ENCODE measurements at places on chromosomes 16 and 17.
A peak's percentile ranks its signal among the peaks of the same experiment; 100 is the strongest.

- no peak for DNase-seq
Observed at GRCh38 chr16:24821129-24821528, 24.6 kb upstream of the SLC5A11 start.

DNA sequence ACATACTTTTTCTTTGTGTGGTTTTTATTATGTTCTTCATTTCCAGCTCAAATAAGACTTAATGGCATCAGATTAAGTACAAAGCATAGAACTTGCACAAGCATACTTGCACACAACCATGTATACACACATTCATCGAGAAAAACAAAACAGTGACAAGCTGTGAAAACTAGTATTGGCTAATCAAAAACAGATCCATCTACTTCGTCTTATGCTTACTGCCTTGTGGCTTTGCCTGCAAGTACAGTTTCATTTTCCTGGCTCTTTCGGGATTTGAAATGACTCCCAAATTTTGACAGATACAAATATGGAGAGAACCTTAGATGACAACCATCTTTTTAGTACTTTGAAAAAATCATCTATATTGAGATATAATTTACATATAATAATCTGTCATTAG, 338.3 kb downstream of the BCAS3 start:
- DNase-seq, result no peak

- no peak for DNase-seq
Observed at GRCh38 chr16:11481987-11482386, 104.7 kb downstream of the LITAF start.

- peak; percentile 83 for DNase-seq
Observed at GRCh38 chr17:29155227-29155965, 24.8 kb downstream of the MYO18A start.

- no peak for DNase-seq
Observed at GRCh38 chr16:67672739-67673662, 6.4 kb downstream of the C16orf86 start.

DNA sequence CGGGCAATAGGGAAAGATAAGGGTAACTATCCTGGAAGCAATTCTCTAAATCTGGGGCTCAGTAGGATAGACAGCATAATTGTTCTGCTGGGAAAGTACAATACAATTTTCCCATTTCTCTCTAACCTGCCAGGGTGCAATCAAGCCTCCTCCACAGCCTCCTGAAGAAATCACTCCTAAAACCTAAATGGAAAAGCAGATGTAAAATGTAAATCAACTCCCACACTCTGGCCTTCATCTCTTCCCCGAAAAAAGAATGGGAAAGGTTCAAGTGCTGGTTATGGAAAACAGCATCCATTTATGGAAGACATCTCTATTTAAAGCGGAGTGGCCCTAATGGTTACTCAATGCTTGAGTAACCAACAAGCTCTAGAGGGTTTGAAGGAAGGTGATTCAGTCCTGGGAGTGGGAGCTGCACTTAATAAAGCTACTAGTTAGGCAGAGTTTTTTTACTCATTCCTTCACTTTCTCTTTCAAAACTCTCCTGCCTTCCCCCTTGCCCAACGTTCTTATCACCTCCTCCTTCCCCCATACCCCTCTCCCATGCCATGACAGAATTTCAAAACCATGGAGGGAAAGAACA, 5.1 kb downstream of the MMD start:
- DNase-seq, result no peak

- DNase-seq, result no peak
Observed at GRCh38 chr17:2695961-2696760, 15.4 kb downstream of the CLUH start.

GRCh38 chr16:57470711-57471110, 8.2 kb downstream of the POLR2C start:
- DNase-seq, result no peak

DNA sequence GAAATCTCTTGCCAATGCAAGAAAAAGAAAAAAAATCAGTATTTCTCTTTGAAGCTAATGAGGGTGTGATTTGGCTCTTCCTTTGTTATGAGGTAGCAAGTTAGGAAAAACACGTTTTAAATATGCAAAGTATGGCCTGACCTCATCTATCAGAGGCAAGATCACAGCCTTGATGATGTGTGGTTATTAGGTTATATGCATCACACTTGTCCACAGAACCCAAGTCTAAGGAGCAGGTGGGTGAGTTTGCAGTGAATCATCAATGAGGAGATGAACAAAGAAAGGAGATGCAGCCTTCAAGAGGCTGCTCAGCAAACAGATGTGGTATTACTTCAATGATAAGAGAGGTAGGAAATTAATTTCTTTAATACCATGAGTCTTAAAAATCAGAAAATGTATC, 594.8 kb upstream of the CDH5 start:
- no peak for DNase-seq

- no peak for DNase-seq
Observed at GRCh38 chr17:18228176-18228682, 2.8 kb downstream of the LLGL1 start.

Measured in stimulated activated effector memory CD8-positive, alpha-beta T cell treated with anti-CD3 and anti-CD28 coated beads, Interleukin-12 subunit alpha, Interleukin-12 subunit beta, amount 100 ng/mL, for 72 hours (primary cell).